ENCODE measurements at places on chromosomes 3 and 15.

DNA sequence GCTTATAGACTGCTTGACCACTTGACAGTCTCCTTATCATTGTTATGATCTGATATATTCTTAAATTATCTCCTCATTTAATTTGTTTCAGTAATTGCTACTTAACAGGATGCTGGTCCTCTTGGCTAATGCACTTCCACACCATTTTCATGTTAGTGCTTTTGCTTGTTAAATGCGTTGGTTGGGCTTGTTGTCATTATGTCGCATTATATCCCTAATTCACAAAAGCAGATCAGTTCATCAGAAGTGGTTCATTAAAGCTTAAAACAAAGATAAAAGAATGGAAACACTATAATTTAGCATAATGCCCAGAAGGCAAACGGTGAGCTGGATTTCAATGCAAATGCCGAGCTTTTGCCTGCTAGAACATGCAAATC is 17.1 kb upstream of the EHHADH start:
- DNase-seq: no peak

DNA sequence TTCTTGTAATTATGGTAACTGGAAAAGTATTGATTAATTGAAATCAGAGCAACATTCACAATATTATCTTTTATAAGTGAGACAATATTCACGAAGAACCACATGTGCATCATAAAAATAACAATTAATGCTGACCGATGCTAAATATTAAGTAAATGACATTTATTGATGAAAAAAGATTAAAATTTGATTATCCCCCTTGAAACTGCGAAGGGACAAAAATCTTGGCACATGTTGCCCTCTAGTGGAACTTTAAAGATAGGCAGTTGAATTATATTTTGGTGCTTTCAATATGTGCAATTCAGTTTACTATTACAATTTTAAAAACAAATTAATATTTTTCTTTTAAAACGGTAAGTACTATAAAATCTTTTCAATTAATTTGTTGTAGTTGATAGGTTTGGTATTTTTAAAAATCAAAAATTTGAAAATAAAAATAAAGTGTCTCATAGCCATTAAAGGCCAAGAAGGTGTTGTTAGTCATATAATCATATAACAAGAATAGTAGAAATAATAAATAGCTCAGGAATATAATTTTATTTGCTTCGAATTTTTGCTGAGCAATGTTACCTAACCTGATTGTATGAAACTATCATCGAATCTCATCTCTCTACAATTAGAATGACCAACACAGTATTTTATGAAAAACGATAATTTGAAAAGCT is 270.2 kb downstream of the ROBO1 start:
- DNase-seq: no peak

DNA sequence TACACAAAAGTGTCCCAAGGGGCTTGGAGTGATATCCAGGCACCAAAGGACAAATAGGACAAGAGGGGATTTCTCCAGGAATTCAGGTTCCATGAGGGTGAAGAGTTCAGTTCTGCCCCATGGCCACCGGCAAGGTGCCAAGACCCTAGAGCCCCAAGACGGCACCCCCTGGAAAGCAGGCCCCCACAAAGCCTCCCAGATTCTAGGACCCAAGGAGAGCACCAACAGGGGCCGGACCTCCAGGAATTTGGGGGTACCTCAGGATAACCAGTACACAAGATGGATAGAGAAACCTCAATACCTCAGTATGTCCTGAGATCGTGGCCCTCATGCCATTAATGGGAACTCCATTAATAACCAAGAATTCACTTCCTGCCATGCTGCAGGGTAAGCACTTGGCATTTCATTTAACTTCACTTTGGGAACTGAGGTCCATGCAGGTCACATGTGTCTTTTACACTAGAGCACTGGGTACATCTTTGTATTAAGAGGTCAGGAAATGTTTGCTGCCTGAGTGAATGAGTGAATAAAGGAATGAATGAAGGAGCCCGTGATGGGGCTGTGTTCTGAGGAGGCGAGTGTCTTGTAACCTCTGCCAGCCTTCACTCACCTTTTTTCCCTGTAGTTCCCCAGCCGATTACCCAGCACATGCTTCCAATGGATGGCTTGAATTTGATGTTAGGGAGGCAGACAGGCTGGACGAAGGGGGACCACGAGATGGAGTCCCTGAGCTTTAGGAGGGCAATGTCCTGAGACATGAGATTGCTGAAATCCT is 15.5 kb upstream of the PRSS50 start:
- no peak for DNase-seq

- DNase-seq: no peak
These were observed 9.5 kb downstream of the GCSAM start for GRCh38 chr3:112123548-112123947.

DNA sequence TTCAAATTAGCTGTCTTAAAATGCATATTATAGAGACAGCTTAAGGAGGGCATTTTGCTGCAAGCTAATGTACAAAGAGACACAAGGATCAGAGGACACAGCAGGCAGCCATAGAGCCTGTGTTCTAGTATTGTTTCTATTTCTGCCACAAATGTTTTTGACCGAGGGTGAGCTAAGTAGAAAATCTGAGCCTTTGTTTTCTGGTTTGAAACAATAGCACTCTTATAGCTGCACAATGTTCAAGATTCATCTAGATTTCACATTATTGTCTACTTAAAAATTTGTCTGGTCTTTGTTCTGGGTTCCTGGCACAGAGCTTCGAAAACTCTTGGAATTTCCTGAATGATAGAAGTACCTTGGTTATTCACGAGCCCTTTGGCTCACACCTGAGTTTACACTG is 40.0 kb upstream of the TUSC7 start:
- DNase-seq: no peak

- no peak for DNase-seq
These were observed 16.5 kb downstream of the MYH15 start for GRCh38 chr3:108493862-108494261.

- DNase-seq: no peak
These were observed 1016.6 kb upstream of the CADM2 start for GRCh38 chr3:83941990-83942745.

DNA sequence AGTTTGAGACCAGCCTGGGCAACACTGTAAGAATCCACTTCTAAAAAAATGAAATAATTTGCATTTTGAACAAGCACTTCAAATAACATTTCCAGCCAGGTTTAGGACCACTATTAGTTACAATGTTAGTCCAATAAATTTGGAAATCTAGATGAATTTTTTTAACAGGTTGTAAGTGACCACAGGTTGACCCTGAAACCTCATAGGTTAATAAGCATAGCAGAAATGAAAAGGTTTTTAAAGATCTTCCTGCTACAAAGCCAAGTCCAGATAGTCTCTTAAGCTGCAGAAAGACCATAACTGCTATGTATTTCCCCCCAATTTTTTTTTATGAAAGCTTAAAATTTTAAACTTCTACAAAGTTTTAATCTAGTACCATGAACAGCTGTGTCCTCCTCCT is 1.5 kb upstream of the NIT2 start:
- no peak for DNase-seq

- no peak for DNase-seq
These were observed 13.3 kb upstream of the TMEM87A start for GRCh38 chr15:42286445-42287029.

GRCh38 chr3:43289401-43289800 is 3.1 kb downstream of the SNRK start:
- peak; percentile 57 for DNase-seq

DNA sequence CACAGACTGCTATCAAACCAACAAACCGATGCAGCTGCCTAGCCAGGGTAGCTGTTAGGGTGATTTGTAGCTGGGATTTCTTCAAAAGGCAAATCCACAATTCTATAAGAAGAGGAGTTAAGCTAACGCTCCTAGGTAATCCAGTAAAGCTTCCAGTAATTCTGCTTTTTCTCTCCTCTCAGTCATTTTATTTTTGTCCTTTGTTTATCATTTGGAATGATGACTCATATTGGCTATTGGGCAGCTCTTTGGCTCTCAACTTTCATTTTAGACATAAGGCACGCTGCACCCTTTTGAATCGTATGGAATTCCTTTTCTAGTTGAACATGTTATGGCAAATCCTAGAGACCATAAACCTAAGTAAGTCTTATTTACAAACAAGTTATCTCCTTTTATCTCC is 53.2 kb upstream of the PPARG start:
- no peak for DNase-seq

- DNase-seq: no peak
These were observed 31.5 kb upstream of the TM4SF4 start for GRCh38 chr3:149442851-149443544.

GRCh38 chr3:149277331-149277813 is 55.7 kb upstream of the CP start:
- no peak for DNase-seq

DNA sequence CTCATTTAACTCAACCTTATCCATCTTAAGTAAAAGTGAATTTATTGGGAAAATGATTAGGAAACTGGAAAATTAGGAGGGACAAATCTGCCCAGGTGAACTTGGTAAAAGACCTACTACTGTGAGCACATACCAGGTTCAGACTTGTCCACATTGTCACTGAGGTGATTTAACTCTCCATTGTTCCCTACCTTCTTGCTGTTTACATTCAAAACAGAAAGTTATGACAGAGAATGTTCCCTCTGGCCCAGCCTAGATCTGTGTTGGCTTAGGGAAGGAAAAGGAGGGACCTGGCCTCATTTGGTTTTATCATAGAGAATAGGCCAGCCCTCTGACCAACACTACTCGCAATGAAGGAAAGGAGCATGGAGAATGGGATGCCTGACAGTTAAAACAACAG is 117.6 kb downstream of the SATB1 start:
- no peak for DNase-seq

DNA sequence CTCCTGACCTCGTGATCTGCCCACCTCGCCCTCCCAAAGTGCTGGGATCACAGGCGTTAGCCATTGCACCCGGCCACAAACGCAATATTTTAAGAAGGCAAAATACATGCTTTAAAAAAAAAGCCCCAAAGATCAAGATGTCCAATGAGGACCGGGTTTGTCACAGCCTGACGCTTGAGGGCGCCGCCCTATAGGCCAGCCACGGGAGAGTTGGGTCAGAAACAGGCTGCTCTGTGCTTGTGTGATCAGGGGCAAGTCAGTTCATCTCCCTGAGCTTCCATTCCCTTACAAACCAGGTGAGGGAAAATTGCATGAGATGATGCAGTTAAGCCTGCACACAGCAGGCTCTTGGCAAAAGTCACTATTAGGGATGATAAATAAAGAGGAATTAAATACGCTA is 23.9 kb downstream of the FAM174B start:
- DNase-seq: no peak

GRCh38 chr3:187292631-187293515 is 1.3 kb upstream of the MASP1 start:
- DNase-seq: no peak

DNA sequence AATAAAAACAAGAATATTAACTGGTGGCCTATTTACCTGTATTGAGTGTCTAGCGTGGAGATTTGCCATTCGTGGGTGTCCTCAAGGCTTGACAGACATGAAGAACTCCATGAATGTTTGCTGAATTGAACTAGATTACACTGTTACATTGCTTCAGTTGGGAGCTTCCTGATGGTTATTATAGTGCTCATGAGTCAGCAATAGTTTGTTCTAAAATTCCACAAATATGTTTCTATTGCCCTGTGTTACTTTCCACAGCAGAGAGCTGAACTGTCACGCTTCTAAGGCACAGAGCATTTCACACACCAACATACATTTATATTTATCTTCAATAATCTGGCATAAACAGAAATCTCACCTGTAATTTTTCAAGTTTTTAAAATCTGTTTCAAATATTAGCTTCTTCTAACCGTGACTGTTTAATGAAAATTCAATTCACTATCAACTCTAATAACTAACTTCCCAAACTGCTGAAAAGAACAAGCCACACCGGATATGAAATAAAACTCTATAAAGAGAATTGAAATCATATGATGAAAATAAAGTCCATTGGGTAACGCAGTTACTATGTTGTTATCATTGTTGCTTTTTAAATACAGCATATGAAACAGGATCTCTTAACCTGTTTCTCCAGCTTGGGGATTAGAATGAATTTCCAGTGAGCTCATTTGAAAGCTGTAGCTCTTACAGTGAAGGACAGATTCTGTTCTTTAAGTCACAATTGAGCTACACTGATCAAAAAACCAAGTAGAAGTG is 61.2 kb upstream of the MCF2L2 start:
- no peak for DNase-seq

- peak; percentile 28 for DNase-seq
These were observed 642 bp downstream of the SCAP start for GRCh38 chr3:47475029-47475569.

DNA sequence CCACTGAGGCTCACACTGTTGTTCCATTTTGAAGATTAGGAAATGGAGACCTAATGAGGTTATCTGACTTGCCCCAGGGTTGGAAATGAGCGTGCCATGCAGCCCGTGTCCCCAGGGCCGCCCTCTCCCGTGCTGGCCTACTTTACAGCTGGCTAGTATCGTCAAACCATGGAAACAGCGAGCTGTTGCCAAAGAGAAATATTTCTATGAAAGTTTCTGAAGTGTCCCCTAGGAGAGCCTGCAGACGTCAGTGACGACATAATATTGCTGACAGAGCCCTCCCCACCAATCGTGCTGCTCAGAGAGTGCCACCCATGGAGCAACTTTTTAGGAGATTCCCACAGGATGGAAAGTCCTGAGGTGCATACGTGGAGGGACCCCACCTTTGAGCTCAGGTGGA is 11.2 kb upstream of the FAM174B start:
- DNase-seq: no peak

GRCh38 chr3:72229952-72230351 is 445.0 kb upstream of the PROK2 start:
- no peak for DNase-seq

GRCh38 chr3:156675830-156676767 is 1.7 kb downstream of the TIPARP start:
- peak; percentile 39 for DNase-seq

- peak; percentile 29 for DNase-seq
These were observed 1.5 kb downstream of the ZNF639 start for GRCh38 chr3:179324270-179324754.

DNA sequence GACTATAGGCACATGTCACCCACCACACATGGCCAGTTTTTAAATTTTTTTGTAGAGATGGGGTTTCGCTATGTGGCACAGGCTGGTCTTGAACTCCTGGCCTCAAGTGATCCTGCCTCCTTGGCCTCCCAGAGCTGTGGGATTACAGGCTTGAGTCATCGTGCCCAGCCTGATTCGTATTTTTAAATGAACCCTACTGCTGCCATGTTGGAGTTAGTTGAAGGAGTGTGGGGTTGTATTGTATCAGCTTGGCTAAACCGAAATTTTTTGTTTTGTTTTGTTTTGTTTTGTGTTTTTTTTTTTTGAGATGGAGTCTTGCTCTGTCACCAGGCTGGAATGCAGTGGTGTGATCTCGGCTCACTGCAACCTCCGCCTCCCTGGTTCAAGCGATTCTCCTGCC is 11.8 kb upstream of the ZNF770 start:
- DNase-seq: no peak
